ENCODE measurements at places on chromosomes 4 and X.

- DNase-seq, result no peak
Measured at GRCh38 chr4:108172753-108173598, 4.2 kb upstream of the LEF1 start.

GRCh38 chrX:13334491-13334890 lies 14.6 kb upstream of the ATXN3L start:
- DNase-seq, result no peak

DNA sequence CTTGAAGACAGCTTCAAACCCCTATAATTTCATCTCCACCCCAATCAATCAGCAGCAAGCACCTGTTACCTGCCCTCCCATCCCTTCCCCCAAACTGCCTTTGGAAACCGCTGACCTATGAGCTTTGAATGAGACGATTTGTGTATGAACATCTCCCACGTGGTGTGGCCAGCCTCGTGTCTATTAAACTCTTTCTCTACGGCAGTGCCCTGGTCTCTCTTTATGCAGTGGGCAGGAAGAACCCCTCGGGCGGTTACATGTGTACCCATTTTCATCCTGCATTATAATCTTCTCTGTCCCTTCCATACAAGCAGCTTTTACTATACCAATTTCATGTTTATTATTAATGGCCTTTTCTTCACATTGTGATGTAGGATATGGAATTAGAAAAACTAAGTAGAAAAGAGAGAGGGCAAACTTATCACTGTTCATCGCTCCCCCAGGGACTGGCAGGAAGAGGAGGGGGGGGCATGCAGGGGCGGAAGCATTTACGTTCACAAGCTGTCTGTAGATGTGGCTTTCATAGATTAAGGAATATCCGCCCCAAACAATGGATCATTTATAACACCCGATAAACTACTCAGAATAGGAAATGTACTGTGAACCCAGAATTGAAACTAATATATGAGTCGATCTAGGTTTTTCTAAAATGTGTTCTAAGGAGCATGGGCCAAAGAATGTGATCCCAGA lies 95.5 kb upstream of the ZNF518B start:
- no peak for DNase-seq

DNA sequence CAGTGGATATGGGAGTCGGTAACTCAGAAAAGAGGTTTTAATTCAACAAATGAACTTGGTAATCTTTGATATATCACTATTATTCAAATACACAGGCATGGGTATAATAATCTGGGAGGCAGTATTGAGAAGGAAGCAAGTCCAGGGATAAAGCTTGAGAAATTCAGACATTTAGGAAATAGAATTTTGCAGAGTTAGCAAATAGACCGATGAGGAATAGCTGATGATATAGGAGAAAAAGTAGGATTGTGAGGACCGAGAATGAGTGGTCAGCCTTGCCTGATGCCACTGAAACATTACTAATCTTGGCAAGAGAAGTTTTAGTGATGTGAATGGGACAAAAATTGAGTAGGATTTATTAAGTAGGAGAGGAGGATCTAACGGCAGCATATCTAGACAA lies 71.9 kb downstream of the TLL1 start:
- no peak for DNase-seq

DNA sequence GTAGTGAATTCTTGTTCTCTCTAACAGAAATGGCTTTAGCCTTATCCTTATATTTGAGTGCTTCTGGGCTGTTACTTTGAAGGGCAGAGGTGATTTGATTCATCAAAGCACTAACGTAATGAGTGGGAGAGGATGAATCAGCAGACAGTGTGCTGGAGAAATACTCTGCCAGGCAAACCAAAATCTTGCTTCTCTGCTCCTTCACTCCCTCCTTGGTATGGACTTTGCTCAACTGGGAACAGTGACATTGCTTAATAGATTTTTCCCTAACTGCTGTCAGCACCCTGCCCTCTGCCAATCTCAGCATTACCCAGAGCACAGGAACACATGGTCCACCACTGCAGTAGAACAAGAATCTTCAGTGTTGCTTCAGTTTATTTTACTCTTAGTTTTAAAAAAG lies 56.0 kb downstream of the PDLIM5 start:
- no peak for DNase-seq

GRCh38 chr4:41432881-41433280 lies 105.1 kb upstream of the LIMCH1 start:
- no peak for DNase-seq

DNA sequence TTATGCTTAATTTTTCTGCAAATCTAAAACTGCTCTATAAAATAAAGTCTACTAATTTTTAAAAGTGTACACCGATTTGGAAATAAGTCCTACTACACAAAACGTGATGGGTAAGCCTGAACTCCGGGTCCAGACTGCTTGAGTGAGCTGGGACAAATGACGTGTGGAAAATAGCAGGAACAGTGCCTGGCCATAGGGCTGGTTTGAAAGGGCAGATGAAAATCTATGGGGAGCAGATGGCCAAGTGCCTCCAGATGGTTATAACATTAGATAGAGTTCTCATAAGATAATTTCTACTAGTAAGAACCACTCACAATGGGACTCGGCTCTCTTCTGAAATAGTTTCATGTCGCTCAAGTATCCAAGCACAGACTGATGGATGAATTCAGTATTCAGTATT lies 52.5 kb downstream of the F11 start:
- DNase-seq, result no peak

Measured in mesenteric fat pad (tissue), 1 donor.